ENCODE measurements at places on chromosomes 6 and 20.

DNA sequence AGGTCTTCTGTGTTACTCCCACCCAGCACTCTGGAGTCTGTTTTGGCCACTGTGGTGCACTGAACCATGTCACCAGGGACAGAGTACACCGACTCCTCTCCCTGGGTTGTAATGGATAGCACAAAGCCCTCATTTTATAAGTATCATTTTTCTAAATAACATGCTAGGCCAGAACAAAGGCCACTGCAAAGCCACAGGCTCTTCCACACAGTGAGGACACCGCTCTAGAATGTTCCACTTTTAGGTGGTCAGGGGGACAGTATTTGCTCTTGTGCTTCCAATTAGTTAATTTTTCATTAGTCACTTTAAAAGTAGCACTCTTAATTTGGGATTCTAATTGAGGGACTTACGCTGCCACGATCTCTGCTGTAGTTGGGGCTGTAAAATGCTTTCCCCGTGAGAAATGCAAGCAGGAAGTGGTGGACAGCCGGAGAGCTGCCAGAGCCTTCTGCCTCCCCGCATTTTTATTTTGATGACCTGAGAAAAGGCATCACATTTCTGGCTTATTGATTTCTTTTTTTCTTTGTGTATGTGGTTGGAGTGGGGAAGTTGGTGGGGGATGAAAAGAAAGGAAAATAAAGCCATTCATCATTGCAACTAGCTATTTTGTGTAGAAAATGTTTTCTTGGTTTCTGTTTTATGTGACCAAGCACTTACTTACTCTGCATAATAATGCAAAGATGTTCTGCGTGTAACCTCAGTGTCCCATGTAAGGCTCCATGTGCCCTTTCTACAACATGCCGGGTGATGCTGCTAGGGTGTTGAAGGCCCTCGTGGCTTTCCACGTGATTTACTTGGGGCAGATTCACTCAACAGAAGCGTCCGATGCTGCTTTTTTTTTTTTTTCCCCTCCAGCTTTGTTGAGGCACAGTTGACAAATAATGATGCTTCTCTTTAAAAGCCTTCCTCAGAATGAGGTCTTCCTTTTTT, 195.9 kb downstream of the SASH1 start:
- DNase-seq, result no peak

DNA sequence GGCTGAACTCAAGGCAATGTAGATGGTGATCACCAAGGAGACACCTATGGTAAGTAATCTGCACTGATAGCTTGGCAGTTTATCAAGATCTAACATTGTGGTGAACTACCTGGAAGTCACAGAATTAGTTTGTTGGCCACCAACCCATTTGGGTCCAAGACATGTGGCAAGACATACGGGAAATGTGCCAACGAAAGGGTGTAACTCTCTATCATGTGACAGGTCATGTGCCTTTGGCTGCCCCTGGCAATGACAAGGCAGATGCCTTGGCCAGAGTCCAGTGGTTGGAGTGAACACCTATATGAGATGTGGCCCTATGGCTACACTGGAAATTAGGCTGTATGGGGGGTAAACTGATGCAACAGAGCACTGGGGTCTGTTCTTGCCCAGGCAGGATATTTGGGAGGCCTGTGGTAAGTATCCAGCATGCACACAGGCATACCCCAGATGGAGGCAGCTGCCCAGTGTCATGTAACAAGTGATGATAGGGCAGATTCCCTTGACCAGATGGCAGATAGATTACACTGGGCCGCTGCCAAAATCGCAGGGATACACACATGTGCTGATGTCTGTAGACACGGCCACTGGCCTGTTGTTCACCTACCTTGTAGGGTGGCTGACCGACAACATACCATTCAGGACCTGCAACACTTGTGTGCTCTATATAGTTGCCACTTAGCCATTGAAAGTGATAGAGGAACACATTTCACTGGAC, 35.5 kb upstream of the HSF2 start:
- peak; percentile 15 for DNase-seq

- no peak for DNase-seq
These were observed 72.6 kb downstream of the TAF4 start for GRCh38 chr20:61993058-61993457.

GRCh38 chr6:138545621-138545980, 46.3 kb upstream of the NHSL1 start:
- no peak for DNase-seq

- peak; percentile 75 for DNase-seq
These were observed 8.6 kb upstream of the BTNL2 start for GRCh38 chr6:32415521-32416019.

DNA sequence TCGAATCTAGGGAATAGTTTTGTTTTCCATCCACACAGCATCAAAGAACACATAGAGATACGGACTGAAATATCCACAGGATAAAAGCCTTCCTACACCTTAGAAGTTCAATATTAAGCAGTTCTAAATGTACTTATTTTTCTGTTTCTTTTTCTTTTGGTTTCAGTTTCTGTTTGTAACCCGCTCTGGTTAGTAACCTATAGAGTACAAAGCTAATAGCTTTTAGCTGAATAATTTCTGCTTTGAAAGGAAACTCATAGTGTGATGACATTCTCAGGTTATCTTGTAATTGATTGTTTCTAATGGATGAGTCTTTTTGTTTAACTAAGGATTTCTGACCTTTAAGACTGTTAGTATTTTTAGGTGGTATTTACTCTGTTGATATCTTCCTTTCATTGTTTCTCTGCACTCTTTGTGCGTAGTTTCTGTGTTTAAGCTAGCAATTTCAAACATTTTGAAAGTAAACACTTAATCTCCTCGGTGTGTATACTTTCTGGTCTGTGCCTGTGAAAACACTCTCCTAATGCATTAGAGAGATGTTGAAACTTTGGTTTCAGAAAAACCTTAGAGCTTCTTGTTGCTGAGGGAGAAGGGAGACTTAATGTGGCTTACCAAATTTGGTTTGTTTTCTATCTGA, 385.5 kb downstream of the HDGFL1 start:
- DNase-seq, result peak; percentile 23

DNA sequence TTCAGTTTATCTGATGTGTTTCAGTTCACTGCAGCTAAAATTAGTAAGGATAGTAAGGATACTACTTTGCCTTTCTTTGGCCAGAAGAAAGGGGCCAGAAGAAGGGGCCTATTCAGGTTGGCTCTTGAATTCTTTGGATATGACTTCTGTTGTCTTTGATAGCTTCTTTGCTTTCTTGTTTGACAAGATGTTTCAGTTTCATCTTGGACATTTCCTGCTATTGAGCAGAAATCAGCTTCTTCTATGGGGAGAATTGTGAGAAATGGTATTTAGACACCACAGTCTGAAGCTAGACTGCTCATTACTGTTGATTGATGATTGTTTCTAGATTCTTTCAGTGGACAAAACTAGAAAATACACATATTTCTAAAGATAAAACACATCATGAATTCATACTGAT, 23.2 kb downstream of the L3MBTL3 start:
- no peak for DNase-seq

- no peak for DNase-seq
These were observed 44.4 kb downstream of the MDFI start for GRCh38 chr6:41682497-41683272.

- no peak for DNase-seq
These were observed 174.1 kb downstream of the EYA4 start for GRCh38 chr6:133415262-133415661.

DNA sequence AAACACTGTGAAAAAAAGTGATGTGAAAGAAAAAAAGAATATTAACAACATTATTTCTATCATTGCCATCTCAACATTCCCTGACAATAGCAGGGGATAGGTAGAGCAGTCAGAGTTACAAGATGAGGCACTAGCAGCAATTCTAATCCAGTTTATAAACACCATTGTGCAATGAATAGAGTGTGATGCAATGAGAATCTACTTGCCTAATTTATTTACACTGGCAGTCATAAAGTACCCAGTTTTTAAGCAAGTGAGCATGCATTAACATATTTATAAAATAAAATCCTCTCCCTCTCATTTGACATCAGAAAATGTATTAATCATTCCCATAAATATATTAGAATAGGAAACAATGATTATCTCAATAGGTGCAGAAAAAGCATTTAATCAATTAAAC, 2.5 kb upstream of the MANEA start:
- DNase-seq, result no peak

GRCh38 chr20:41478026-41478425, 111.4 kb upstream of the EMILIN3 start:
- DNase-seq, result no peak

- no peak for DNase-seq
These were observed 91.6 kb upstream of the DST start for GRCh38 chr6:56734335-56734734.

GRCh38 chr20:48862279-48862678, 34.5 kb upstream of the PREX1 start:
- no peak for DNase-seq

- no peak for DNase-seq
These were observed at the start of gene HLA-DOA for GRCh38 chr6:33008944-33009861. HLA-DOA (minus strand) TSS chr6:33009591.

GRCh38 chr20:9723501-9724202, 115.2 kb downstream of the PAK5 start:
- no peak for DNase-seq

GRCh38 chr20:6579417-6579816, 188.1 kb upstream of the BMP2 start:
- DNase-seq, result no peak

DNA sequence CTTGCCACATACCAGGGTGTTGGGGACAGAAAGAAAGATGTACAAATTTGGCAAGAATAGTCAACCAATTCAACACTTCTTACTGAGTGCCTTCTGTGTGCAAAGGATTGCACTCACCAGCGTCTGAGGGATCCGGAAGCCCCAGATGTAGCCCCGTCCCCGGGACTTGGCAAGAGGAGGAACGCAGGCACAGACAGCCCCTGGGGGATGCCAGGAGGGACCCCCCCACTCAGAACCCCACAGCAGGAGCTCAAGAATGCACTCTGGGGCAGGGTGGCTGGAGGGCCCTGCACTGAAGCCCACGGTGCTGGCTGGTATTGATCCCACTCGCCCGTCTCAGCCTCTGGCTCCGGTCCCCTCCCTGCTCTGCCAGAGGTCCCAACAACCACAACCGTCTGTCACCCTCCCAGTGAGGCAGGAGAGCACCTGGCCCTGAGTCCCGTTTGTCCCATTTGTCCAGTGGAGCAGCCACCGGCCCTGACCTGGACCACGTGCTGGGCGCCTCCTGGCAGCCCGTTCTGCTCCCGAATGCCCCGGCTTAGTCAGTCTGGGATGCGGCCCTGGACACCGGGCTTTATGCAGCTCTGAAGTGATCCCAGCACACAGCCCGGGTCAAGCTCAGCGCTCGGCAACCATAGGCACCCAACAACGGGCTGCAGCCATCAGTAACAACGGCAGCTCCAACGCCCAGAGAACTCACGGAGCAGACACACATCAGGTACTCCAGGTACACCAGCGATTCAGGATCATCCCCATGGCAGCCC, 128.7 kb downstream of the DLL1 start:
- DNase-seq, result no peak

DNA sequence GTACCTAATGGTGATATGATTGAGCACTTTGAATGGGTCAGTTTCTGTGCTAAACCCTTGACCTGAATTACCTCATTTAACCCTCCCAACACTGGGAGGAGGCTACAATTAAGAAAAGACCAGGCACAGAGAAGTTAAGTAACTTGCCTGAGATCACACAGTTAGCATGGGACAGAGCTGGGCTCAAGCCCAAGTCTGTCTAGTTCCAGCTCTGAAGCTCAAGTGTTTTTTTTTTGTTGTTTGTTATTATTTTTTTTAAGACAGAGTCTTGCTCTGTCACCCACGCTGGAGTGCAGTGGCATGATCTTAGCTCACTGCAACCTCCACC, 4.0 kb downstream of the FAM83D start:
- no peak for DNase-seq

DNA sequence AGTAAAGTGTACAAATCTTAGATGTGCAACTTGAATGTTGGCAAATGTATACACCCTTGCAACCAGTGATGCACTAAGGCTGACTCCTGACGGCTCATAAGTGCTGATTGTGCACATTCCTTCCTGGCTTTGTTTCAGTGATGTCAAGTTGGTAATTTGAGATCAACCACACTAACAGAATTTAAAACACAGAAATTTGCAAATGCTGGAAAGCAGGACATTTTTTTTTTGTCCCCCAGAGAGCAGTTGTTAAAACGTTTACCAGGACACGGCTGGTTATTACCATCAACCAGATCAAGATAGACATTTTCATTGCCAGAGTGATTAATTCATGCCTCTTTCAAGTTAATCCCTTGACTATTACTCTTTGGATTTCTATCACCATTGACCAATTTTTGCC, 735.6 kb downstream of the RFPL4B start:
- no peak for DNase-seq

- no peak for DNase-seq
These were observed 304.2 kb downstream of the LRFN2 start for GRCh38 chr6:40282986-40283385.

- DNase-seq, result no peak
These were observed 66.9 kb downstream of the GMPR start for GRCh38 chr6:16305246-16305725.

DNA sequence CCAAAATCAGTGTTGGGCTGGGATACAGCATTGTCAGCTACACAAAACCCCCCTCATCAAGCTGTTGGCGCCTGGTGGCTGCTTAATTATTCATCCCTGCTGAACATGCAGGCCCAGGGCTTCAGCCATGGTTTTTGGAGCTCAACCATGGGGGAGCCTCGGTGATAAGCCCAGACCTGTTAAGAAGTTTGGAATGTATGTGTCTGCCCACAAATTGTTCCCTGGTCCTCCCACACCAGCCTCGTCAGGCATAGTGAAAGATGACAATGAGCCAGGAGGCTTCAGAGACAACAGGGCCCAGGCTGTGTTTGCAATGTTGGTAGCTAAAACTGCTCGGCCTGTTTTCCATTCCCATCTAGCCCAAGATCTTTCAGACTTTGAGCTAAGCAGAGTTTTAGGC, 34.8 kb upstream of the SIRPA start:
- no peak for DNase-seq

DNA sequence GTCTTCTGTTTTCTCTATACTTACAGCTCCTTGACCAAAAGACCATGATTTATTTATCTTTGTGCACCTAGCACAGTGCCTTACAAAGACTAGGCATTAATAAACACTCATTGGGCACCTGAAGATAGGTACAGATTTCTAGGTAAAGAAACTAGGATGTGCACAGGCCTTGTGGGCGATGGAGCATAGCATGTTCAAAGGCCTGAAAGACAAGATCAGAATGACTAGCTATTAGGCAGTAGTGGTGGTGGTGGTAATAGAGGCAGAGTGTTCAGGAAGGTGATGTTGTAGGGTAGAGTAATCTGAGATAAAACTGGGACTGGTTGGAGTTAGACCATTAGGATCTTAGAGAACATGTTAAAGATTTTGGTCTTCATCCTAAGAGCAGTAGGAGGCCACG, 3.9 kb downstream of the TXLNB start:
- no peak for DNase-seq
